Activated gamma-delta T cell treated with Interleukin-2 at 50 U/mL for 16 hours (primary cell): ENCODE measurements at places on chromosomes 12 and 14.

- no peak for DNase-seq
These were observed 3.8 kb downstream of the GALNT16 start for GRCh38 chr14:69263771-69264170.

DNA sequence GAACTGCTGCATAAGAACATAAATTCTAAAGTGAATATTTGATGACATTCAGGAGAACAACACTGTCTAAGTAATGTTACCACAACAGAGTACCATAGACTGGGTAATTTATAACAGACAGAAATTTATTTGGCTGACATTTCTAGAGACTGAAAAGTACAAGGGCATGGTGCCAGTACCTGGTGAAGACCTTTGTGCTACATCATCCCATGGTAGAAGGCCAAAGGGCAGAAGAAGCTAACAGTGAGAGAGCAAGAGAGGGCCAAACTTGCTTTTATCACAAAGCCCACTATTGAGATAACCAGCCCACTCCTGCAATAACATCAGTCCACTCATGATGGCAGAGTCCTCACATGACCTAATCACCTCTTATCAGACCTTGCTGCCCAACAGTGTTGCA is 88.8 kb downstream of the FIGNL2 start:
- no peak for DNase-seq

GRCh38 chr12:26668847-26669246 is 164.1 kb downstream of the ITPR2 start:
- DNase-seq = no peak

GRCh38 chr12:107091989-107092641 is 1.2 kb downstream of the CRY1 start:
- DNase-seq = peak; percentile 5

DNA sequence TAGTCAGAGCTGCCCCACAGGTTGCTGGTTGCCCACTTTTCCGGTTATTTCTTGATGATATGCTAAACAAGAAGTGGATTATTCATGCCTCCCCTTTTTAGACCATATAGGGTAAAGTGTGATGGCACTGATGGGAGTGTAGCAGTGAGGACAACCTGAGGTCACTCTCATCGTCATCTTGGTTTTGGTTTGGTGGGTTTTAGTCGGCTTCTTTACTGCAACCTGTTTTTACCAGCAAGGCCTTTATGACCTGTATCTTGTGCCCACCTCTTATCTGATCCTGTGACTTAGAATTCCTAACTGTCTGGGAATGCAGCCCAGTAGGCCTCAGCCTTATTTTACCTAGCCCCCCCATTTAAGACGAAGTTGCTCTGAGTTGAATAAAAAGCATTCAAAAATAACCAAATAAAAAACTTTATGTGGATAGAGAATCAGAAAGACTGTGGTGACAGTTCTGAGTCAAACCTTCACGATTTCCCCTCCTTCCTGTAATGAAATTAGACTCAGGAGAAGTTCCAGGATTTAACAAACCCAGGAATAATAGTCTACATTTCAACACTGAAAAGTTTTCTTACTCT is 144.2 kb downstream of the PAWR start:
- no peak for DNase-seq
